Uterus (tissue), 4 donors: ENCODE measurements at places on chromosomes 1 and 21. TPM values are rescaled to one million over a fixed set of nuclear protein-coding genes. Genes with fewer than 3 reads are reported as not detected.

Gene ANGPTL1
- total RNA-seq = 77.8 TPM

DNA sequence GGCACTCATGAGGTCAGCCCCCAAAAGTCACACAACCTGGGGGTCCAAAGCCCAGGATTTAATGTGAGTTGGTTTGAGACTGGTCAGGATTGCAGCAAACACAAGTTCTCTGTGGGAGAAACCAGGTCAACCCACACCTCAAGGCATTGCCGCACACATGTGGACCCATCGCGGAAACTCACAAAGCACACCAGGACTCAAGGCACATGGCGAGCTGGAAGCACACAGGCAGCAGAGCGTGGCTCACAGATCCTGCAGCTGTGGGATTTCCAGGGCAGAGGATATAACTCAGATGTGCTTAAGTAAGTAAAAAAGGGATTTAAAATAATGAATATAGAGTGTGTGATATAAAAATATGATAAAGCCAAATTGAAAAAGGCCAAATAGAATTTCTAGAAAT is 51.6 kb upstream of the ADARB1 start:
- H3K4me3 ChIP-seq = no peak overlapping the region
- no peaks in the 10 kb centered on the region for H3K36me3 ChIP-seq
- peaks cover 4% of the 10 kb centered on the region for H3K4me1 ChIP-seq
- no peak for DNase-seq
- H3K27ac ChIP-seq = no peak overlapping the region
- no peaks in the 10 kb centered on the region for H3K27me3 ChIP-seq

Gene TCHH
- not detected for total RNA-seq

DNA sequence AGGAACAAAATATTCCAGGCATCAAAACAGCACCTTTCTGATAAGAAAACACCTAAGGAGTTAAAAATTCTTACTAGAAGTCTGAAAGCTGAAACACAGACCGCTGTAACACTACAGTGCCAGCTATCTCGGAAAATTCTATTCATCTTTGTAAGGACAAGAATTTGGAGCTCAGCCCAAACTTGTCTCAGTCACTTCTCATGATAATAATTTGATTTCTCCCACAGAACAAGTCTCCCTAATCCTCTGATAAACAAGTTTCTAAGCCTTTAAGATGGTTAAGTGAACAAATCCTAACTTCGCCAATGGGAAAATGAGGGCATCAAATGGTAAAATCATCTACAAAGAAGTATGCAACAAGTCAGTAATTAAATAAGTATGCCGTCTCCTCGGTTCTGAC is 59.9 kb downstream of the SIPA1L2 start:
- H3K4me1 ChIP-seq = no peaks in the 10 kb centered on the region
- no peak overlapping the region for H3K4me3 ChIP-seq
- no peak for DNase-seq

DNA sequence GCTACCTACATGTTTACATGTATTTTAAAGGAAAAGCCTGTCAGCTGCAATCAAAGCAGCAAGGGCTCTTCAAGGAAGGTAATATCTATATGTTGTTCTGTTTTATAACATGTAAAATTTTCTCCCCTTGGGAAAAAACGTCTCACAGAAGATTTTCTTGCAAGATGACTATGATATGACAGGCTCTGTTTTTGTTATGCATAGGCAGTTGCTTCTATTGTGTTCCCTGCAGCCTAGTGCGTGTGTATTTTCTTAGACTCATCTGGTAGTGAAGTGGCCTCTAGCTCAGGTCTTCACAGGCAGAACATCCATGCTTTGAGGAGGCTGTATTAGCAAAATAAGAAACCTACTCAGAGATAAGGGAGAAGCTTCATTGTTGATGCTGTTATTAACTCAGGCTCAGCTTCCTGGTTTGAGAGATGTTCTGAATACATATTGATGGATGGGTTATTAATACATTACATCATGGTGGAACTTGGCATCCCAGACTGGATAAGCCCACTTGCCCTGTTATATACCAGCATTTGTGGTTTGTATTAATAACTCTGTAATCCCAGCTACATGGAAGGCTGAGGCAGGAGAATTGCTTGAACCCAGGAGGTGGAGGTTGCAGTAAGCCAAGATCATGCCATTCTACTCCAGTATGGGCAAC is 35.8 kb downstream of the LAMC1 start:
- H3K4me1 ChIP-seq = no peaks in the 10 kb centered on the region
- no peak overlapping the region for H3K27ac ChIP-seq
- no peaks in the 10 kb centered on the region for H3K36me3 ChIP-seq
- H3K4me3 ChIP-seq = no peak overlapping the region
- no peak for DNase-seq

- no peak overlapping the region for H3K4me3 ChIP-seq
- peaks cover 11% of the 10 kb centered on the region for H3K4me1 ChIP-seq
- H3K27me3 ChIP-seq = no peaks in the 10 kb centered on the region
- peak; percentile 58 for DNase-seq
- H3K27ac ChIP-seq = peak overlapping the region; percentile 80
Observed at GRCh38 chr1:147515045-147515869, 26.0 kb upstream of the BCL9 start.
